ENCODE measurements at places on chromosomes 11 and 22. TPM values are rescaled to one million over a fixed set of nuclear protein-coding genes. Genes with fewer than 3 reads are reported as not detected.

GAL3ST1 gene
- total RNA-seq: not detected

SGSM1 gene
- total RNA-seq: 1.1 TPM

RHBDD3 gene
- total RNA-seq: 31.4 TPM

SCGB1C1 gene
- total RNA-seq: not detected

SPON1 gene
- total RNA-seq: under 0.01 TPM

RAB39A gene
- 0.19 TPM for total RNA-seq

PAAF1 gene
- 5.9 TPM for total RNA-seq
